ENCODE measurements at places on chromosomes 11 and 22.

- DNase-seq = no peak
These were observed 1.1 kb upstream of the EMID1 start for GRCh38 chr22:29204455-29205183.

DNA sequence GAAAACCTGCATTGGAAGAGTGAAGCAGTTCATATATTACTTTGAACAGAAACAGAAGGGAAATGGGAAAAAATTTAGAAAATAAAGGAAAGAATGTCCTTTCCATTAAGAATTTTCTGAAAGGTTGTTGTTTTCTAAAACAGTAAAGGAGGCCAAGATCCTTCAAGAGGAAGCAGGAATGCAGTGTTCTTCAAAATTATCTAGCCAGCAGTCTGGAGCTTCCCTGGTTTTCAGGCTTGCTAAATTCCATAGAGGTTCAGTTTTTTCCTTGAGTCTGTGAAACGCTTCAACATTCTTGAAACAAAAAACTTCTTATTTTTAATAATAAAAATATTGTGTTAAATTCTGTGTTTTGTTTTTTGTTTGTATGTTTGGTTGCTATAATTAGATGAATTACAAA lies 189.0 kb upstream of the ANO3 start:
- no peak for DNase-seq

DNA sequence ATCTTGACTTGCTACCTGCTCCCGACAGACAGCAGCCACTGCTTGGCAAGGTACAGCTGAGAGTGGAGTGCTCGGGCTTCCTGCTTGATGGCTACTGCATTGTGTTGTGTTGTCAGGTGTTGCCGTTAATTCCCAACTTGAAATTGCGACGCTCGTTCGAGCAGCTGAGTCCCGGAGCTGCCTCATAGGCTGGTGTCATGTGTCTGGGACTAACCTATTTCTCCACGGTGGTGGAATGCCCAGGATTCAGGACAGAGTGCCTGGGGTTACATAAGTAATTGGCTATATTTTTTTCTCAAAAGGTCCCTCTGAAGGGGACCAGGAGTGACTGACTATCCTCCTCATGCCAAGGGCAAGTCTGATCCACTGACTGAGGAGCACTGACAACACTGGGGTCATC lies 18.5 kb downstream of the COMMD9 start:
- no peak for DNase-seq

- DNase-seq = no peak
These were observed 41.6 kb downstream of the EIF3F start for GRCh38 chr11:8028766-8029165.

DNA sequence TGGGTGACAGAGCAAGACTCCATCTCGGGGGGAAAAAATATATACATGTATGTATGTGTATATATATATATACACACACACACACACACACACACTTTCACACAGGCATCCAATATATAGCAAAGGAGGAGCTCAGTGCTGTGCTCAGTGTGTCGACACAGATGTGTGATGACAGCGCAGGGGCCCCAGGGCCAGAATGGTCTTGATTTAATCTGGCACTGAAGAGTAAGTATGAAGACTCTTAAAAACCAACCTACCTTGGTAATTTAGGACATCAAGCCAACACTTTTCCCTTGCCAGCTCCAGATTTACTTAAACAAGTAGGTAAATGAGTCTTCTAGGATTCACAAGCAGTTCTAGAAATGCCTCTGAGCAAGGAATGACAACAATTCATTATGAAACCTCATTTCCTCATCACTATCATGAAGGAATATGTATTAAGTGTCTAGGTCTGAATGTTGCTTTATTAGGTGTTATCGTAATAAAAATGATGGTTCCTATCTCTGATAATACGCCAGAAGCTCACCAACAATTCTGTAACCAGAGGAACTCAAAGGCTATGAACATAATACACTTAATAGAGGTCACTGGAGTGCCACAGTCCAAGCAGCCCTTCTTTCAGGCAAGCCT lies 71.5 kb downstream of the SGSM3 start:
- no peak for DNase-seq

DNA sequence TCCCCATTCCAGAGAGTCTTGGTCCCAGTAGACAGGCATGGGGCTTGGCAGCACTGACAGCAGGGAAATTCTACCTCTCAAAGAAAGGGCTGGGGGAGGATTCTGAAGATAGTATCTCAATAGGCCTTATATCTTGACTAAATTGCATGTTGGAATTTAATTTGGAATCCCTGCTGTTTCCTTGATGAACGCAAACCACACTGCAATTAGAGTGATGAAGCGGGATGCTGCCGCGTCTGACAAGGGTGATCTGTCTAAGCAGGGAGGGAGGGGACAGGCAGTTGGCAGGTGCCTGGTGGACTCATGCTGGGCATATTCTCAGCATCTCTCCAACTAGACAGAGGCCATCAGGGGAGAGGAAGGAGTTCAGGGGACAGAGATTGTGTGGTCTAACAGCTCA lies 48.4 kb downstream of the COMMD9 start:
- no peak for DNase-seq

- DNase-seq = no peak
These were observed 20.1 kb upstream of the OR9Q1 start for GRCh38 chr11:58003591-58003990.

DNA sequence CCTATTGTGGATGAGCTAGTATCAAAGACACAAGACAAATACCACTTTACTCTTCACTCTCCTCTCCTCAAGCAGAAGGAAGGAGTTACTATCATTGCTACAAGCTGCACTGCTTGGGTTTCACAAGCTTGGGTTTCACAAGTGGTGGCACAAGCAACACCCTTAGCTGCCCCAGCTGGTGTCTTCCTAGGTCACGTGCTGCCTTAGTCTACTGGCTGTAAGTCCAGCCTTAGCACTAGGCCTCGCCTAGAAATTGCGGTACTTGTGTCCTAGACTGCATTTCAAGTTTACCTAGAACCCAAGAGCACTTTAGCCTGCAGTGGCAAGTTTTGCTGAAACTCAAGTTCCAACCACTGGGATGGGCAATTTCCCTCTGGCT lies 86.6 kb downstream of the EHF start:
- DNase-seq = no peak

DNA sequence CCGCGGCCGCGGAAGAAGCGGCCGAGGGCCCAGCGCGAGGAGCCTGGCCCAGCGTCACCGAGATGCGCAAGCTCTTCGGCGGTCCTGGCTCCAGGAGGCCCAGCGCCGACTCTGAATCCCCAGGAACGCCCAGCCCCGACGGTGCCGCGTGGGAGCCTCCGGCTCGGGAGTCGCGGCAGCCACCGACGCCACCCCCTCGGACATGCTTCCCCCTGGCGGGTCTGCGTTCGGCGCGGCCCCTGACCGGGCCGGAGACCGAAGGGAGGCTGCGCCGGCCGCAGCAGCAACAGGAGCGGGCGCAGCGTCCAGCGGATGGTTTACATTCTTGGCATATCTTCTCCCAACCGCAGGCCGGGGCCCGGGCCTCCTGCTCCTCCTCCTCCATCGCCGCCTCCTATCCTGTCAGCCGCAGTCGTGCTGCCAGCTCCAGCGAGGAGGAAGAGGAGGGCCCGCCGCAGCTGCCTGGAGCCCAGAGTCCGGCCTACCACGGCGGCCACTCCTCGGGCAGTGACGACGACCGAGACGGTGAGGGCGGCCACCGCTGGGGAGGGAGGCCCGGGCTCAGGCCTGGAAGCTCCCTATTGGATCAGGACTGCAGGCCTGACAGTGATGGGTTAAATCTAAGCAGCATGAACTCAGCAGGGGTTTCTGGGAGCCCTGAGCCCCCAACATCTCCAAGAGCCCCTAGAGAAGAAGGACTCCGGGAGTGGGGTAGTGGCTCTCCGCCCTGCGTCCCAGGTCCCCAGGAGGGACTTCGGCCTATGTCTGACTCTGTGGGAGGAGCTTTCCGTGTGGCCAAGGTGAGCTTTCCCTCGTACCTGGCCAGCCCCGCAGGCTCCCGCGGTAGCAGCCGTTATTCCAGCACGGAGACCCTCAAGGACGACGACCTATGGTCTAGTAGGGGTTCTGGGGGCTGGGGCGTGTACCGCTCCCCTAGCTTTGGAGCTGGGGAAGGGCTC lies 1.2 kb downstream of the ARHGEF17 start:
- no peak for DNase-seq

- DNase-seq = peak; percentile 65
These were observed 975 bp upstream of the MDK start for GRCh38 chr11:46380340-46381047.

- no peak for DNase-seq
These were observed 50.5 kb upstream of the LRRC55 start for GRCh38 chr11:57131080-57131790.

DNA sequence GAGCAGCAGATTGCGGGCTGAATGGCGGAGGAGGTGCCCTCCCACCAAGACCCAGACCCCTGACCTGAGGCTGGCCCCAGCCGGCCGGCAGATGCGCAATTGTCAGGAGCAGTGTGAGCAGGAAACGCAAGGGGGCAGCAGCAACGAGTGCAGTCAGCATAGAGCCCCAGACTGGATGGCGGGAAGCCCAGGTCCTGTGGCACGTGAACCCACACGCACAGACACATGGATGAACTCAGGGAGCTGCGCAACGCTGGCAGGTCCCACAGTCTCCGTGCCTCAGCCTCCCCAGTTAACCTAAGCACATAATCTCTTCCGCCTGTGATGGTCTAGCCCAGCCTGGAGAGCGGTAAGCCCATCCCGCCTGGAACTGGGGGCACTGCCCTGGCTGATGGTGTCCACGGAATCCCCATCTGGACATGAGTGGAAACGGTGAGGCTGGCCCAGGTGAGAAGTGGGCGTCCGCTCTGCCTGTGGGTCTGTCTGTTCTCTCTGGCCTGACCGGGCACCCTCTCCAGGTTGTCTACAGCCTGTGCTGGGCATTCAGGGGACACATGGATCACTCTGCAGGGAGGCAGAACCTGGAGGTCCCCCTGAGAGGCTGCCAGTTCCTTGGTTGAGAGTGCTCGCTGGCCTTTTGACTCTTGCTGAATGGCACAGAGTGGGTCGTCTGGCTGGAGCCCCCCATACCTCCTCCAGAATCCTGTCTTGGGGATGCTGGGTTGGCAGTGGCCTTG lies 626 bp upstream of the TBX10 start:
- DNase-seq = peak; percentile 60

GRCh38 chr11:8597182-8597581 lies 3.2 kb upstream of the STK33 start:
- no peak for DNase-seq

GRCh38 chr11:61378713-61379313 lies 13.6 kb upstream of the TMEM216 start:
- DNase-seq = no peak

GRCh38 chr11:65492637-65493366 lies 6.0 kb upstream of the MALAT1 start:
- no peak for DNase-seq

DNA sequence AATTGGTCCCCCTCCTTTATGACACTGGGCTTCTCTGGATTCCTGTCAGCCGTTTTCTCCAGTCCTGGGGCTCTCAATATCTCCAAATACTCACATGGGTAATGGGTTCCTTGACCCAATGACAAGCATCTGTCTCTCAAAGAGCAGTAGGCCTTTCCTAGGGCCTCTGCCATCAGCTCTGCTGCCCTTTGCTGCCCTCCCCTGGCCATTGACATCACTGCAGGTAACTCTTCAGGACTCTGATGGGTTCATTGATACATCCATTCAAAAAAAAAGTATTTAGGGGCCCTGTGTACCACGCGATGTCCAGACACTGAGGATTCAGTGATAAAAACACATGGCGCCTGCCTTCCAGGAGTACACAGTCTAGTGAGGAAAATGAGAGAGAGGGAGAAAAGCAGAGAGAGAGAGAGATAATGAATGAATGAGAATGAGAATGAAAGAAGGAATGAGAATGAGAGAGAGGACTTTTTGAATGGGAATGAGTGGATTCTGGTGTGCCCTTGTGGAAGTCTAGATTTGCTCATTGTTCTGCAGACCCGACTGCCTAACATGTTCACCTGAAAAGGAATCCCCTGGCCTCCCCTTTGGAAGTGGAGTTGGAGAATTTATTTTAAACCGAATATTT lies 42.6 kb upstream of the OLFML1 start:
- peak; percentile 47 for DNase-seq

- DNase-seq = peak; percentile 3
These were observed 157.0 kb upstream of the TIMP3 start for GRCh38 chr22:32644252-32645100.

DNA sequence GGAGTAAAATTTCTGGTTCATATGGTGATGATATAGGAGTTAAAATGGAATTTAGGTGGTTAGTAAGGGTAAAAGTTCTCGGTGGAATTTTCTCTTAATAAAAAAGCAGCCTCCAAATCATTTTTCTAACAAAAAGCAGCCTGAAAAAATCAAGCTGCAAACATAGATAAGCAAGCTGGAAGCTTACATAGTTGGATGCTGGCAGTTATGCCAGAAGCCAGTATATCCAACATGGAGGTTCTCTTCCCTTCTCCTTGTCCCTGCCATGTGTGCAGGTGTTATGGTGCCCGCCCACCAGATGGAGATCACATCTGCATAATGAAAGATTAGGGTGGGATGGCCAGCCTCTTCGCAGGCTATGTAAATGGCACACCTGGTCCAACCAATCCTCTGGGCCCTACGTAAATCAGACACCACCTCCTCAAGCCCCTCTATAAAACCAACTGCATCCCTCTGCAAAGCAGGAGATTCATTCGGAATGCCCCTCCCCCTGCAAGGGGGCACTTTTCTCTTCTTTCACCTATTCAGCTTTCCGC lies 22.4 kb downstream of the PIWIL3 start:
- no peak for DNase-seq

GRCh38 chr11:77308838-77309237 lies 7.4 kb upstream of the GDPD4 start:
- no peak for DNase-seq

DNA sequence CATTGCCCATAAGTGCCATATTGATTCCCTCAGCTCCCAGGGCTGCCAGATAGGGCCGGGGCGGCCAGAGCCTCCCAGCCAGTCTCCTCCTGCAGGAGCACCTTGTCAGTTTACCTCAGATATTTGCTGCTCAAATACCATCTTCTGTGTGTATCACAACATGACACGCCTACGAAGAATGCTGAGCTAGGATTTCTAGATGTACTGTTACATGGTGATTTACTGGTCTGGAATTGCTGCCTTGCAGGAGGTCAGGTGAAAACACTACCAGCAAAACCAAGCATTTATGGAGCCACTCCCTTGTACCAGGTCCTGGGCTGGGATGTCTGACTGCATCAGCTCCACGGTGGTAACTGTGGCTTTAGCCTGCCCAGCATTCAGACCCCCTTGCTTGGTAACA lies 11.8 kb downstream of the MICAL3 start:
- DNase-seq = no peak

DNA sequence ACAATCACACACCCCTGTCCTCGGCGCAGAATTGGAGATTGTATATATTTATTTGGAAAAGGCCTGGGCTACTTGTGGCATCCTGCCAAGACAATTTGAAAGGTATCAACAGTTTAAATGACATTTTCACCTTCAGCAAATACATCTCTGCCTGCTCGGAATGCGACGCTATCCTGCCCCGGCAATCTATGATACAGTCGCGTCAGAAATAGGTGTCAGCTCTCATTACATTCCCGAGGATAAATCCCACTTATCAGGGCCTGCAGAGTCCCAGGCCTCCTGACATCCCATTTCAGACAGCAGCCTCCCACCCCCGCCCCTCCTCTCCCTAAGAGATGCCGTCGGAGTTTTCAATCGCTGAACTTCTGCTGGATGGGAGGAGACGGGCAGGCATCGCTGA lies 114.7 kb downstream of the BRD1 start:
- DNase-seq = no peak

GRCh38 chr11:78438298-78438975 lies 20.8 kb upstream of the GAB2 start:
- no peak for DNase-seq

Measured in stimulated activated naive CD4-positive, alpha-beta T cell treated with Interleukin-2 at 50 U/mL for 16 hours (primary cell).